Activated naive CD8-positive, alpha-beta T cell treated with anti-CD3 and anti-CD28 coated beads, Interleukin-2, amount 10 ng/mL, durations not matched to agents 7 days and 5 days (primary cell): ENCODE measurements at places on chromosomes 16 and 17. TPM values are rescaled to one million over a fixed set of nuclear protein-coding genes. Genes with fewer than 3 reads are reported as not detected.

Gene ADAM11
- 0.77 TPM for total RNA-seq

Gene PLCD3
- 4.2 TPM for total RNA-seq

Gene ENPP7
- not detected for total RNA-seq

Gene STH
- not detected for total RNA-seq

Gene VPS35L
- 50.2 TPM for total RNA-seq

- no peaks in the 10 kb centered on the region for H3K27me3 ChIP-seq
- no peak for DNase-seq
Measured at GRCh38 chr17:44132275-44132821, 8.9 kb upstream of the HDAC5 start.

DNA sequence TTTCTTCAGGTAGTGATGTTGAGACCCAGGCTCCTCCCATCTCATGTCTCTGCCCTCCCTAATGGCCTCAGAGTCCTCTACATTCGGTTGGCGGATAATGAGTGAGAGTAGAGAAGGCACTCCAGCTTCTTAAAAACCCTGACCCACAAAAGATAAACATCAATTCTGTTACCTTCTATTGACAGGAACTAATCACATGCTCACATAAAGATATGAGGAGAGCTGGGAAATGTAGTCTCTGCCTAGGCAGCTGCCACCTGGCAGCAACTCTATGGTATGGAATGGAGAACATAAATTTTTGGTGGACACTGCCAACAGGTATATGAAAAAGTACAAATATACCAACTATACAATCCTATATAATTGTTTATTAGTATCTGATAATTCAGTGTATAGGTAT lies 110.7 kb upstream of the HLF start:
- DNase-seq: no peak
- H3K27ac ChIP-seq: no peak overlapping the region
- H3K4me1 ChIP-seq: peaks cover 1% of the 10 kb centered on the region
- H3K4me3 ChIP-seq: no peak overlapping the region

- H3K36me3 ChIP-seq: peaks cover 23% of the 10 kb centered on the region
- H3K27me3 ChIP-seq: no peaks in the 10 kb centered on the region
- peak overlapping the region; percentile 97 for H3K27ac ChIP-seq
- H3K4me1 ChIP-seq: peaks cover 52% of the 10 kb centered on the region
- DNase-seq: no peak
Measured at GRCh38 chr16:87955302-87956097, 4.3 kb downstream of the BANP start.

DNA sequence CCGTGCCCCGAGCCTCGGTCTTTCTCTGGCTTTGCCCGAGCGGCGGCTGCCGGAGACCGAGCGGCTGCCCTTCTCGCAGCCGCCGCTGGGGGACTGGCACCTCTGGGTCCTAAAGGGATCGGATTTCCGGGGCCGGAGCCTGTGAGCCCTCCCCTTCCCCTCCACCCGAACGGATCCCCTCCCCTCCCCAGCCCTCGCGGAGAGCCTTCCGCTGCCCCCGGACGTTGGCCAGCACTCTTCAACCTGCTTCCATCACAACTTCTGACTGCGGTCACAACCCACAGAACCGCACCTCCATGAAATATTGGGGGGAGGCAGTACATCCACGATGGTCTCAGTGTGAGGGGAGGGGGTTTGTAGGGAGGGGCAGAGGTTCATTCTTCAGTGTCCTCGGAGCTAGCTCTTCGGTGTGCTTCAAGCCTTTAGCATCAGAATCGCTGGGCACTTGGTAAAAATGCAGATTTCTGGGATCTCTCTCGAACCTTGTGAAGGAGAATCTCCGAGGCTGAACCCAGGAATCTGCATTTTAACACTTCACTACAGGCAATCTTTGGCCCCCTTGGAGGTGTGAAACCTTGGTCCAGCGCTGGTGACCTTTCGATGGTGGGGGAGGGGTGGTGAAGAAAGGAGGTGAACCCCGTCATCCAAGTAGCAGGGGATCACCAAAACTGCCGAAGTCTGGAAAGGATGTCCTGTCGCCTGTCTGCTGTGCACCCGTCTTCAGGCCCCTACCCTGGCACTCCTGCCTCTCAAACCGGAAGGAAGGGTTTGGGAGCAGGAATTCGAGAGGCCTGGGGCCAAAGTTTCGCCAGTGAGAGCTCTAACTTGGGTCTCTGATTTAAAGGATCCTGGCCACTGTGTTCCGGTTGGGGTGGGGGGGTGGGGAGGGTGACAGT lies 812 bp upstream of the PPP1R9B start:
- peaks cover 36% of the 10 kb centered on the region for H3K4me1 ChIP-seq
- peak overlapping the region; percentile 93 for H3K4me3 ChIP-seq
- peaks cover 14% of the 10 kb centered on the region for H3K36me3 ChIP-seq
- H3K27ac ChIP-seq: peak overlapping the region; percentile 97
- DNase-seq: peak; percentile 90
- no peaks in the 10 kb centered on the region for H3K27me3 ChIP-seq

DNA sequence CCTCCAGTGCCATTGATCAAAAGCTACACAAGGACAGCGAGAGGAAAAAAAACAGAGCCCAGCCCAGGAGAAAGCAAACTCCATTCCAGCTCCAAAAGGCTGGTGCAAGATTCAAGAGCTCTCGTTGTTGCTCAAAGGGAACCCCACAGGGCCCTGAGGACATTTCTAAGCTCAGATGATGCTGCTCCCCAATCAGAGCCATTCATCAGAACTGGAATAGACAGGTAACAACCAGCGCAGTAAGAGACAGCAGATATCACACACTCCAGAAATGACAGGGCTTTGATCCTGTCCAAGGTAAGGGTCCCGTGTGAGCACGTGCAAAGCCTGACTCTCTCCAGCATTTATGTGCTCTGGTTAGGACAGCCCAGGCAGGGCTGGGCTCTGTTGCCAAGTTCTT lies 20.1 kb downstream of the PMP22 start:
- peaks cover 6% of the 10 kb centered on the region for H3K27me3 ChIP-seq
- H3K27ac ChIP-seq: no peak overlapping the region
- H3K36me3 ChIP-seq: no peaks in the 10 kb centered on the region
- no peak overlapping the region for H3K4me3 ChIP-seq

GRCh38 chr16:14602443-14602963 lies 27.6 kb downstream of the PARN start:
- H3K36me3 ChIP-seq: peaks cover 33% of the 10 kb centered on the region
- H3K4me1 ChIP-seq: no peaks in the 10 kb centered on the region
- DNase-seq: no peak
- no peak overlapping the region for H3K4me3 ChIP-seq
- no peaks in the 10 kb centered on the region for H3K27me3 ChIP-seq
- H3K27ac ChIP-seq: no peak overlapping the region

DNA sequence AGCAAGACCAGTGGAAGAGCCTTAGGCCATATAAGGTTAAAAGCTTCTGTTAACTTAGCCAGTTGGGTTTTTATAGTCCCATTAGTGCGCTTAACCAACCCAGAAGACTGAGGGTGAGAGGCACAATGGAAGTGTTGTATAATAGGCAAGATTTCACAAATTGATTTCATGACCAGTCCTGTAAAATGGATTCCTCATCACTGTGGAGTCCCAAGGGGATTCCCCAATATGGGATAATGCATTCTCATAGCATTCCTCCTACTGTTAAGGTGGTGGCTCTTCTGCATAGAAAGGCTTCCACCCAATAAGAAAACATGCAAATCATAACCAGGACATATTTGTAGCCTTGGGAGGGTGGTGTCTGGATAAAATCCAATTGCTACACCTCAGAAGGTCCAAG lies 22.1 kb upstream of the B4GALNT2 start:
- peaks cover 15% of the 10 kb centered on the region for H3K27me3 ChIP-seq
- H3K4me1 ChIP-seq: peaks cover 3% of the 10 kb centered on the region
- no peaks in the 10 kb centered on the region for H3K36me3 ChIP-seq
- DNase-seq: no peak

GRCh38 chr17:16470265-16470664 lies 21.7 kb downstream of the LRRC75A start:
- no peak overlapping the region for H3K27ac ChIP-seq
- H3K27me3 ChIP-seq: no peaks in the 10 kb centered on the region
- no peak for DNase-seq
- no peaks in the 10 kb centered on the region for H3K36me3 ChIP-seq
- H3K4me1 ChIP-seq: no peaks in the 10 kb centered on the region

GRCh38 chr17:32586666-32587065 lies 99.9 kb downstream of the CDK5R1 start:
- H3K4me1 ChIP-seq: peaks cover 2% of the 10 kb centered on the region
- no peak overlapping the region for H3K27ac ChIP-seq
- H3K4me3 ChIP-seq: no peak overlapping the region
- peaks cover 2% of the 10 kb centered on the region for H3K36me3 ChIP-seq

DNA sequence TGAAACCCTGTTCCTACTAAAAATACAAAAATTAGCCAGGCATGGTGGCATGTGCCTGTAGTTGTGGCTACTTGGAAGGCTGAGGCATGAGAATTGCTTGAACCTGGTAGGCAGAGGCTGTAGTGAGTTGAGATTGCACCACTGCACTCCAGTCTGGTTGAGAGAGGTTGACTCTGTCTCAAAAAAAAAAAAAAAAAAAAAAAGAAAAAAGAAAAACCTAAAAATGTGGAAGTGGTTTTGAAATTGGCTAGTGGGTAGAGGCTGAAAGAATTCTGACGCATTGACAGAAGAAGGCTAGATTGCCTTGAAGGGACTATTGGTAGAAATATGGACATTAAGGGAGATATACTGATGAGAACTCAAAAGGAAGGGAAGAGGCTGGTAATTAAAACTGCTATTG lies 33.6 kb upstream of the CPPED1 start:
- peaks cover 11% of the 10 kb centered on the region for H3K4me1 ChIP-seq
- no peak for DNase-seq
- H3K4me3 ChIP-seq: peak overlapping the region; percentile 5

DNA sequence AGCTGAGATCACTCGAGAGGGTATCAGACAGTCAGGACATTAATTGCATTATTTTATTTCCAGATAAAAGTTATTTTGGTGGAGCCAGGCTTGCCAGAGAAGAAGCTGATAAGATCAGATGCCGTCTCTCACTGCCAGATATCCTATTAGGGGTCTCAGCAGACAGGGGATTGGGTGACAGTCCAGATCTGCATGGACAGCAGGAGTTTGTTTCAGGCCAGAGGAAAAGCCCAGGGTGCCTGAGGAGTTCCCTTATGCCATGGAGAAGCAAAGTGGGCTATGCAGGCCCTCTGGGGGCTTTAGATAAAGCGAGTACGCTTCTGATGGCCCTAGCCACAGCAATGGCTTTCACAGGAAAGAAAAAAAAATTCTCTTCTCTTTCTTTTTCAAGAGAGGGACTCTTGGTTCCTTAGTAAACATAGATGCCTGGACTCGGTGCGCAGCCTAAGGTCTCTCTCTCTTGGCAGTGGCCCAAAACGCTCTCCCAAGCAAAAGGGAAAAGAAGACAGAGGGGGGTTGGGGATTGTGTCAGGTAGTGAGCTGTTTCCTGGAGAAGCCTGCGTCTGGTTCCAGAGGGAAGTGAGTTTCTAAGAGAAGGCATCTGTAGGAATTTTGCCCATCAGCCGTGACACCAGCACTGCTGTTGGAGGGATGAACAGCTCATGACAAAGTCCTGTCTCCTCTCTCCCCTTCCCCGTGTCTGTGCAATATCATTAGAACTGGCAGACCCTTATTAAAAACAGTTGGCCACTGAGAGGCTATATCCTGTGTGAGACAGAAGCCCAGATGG lies 166.3 kb upstream of the FOXF1 start:
- no peak for DNase-seq
- H3K27me3 ChIP-seq: peaks cover 31% of the 10 kb centered on the region
- no peak overlapping the region for H3K27ac ChIP-seq
- no peaks in the 10 kb centered on the region for H3K4me1 ChIP-seq
- H3K36me3 ChIP-seq: no peaks in the 10 kb centered on the region
- no peak overlapping the region for H3K4me3 ChIP-seq

DNA sequence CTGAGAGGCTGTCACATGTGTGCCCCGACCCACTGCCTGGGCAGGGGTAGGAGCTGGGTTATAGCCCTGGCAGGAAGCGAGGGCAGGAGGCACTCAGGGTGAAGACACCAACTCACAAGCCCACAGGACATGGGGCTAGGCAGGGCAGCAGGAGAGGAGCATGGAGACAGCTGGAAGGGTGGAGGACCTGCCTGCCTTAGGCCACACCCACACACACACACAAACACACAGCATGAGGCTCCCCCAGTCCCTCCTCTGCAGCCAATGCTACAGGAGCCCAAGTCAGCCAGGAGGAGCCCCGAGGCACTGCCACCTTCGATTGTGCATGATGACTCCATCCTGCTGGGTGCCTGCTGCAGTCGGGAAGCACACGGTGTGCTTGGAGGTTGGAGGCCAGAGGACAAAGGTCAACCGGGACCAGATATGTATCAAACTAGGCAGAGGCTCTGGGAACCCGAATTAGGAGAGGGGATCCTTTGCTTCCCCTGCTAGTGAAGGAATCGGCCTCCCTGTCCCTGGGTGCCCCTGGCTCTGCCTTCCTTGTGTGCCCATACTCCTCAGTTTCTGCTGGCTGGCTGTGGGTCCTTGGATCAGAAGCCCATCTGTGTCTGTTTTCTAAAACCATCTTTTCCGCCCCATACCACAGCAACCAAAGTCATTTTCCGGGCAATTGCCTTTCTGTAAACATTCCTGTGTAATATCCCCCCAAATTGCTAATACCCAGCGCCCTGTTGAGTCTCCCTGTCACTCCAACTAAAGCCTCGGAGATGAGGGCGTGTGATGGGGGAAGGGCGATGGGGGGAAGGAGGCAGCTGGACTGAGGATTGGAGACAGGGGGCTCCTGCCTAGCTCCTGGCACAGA lies 20.5 kb downstream of the SRCIN1 start:
- H3K36me3 ChIP-seq: no peaks in the 10 kb centered on the region
- H3K4me3 ChIP-seq: no peak overlapping the region
- no peak for DNase-seq
- no peak overlapping the region for H3K27ac ChIP-seq

DNA sequence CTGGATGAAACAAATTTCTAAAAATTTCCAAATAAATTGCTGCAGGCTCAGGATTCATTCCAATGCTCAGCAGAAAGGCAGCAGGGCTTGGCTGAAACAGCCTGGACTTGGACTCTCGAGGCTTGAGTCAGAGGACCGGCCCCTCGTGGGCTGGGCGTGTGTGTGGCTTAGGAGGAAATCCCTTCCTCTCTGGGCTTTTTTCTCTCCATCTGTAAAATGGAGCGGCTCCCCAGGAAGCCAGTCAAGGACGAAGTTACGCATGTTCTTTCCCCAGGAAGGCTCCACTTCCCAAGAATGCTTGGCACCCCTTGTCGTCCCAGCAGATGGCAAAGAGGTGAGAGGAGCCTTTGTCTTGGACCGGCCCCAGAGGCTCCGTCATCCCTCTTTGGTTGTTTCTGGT lies 13.5 kb downstream of the SLC46A1 start:
- peaks cover 23% of the 10 kb centered on the region for H3K36me3 ChIP-seq
- H3K4me1 ChIP-seq: peaks cover 2% of the 10 kb centered on the region
- H3K27me3 ChIP-seq: no peaks in the 10 kb centered on the region
- no peak overlapping the region for H3K4me3 ChIP-seq
- no peak overlapping the region for H3K27ac ChIP-seq

- no peaks in the 10 kb centered on the region for H3K36me3 ChIP-seq
- no peak overlapping the region for H3K27ac ChIP-seq
- H3K4me1 ChIP-seq: no peaks in the 10 kb centered on the region
- DNase-seq: no peak
- H3K27me3 ChIP-seq: peaks cover 2% of the 10 kb centered on the region
- no peak overlapping the region for H3K4me3 ChIP-seq
Measured at GRCh38 chr17:69884356-69884755, 190.7 kb upstream of the KCNJ16 start.
